ENCODE measurements at places on chromosomes 12 and 14.

DNA sequence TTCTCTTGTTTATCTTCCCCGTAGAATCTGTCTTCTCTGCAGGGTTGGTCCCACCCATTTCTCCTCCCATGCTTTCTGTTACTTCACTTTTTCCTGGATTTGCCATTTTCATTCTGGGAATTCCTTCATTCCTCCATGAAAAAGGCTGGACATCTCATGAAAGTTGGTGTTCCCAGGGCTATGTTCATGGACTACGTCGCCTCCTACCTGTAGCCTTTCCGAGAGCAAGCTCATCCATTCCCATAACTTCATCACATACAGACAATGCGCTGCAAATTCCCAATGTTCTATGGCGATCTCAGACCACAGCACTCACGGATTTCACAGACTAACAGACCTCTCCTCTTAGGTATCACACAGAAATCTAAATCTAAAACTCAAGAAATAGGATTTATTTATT lies 217.1 kb downstream of the EXOC5 start:
- no peak for DNase-seq

- DNase-seq: no peak
Measured at GRCh38 chr14:61257469-61258057, 23.6 kb downstream of the TMEM30B start.

DNA sequence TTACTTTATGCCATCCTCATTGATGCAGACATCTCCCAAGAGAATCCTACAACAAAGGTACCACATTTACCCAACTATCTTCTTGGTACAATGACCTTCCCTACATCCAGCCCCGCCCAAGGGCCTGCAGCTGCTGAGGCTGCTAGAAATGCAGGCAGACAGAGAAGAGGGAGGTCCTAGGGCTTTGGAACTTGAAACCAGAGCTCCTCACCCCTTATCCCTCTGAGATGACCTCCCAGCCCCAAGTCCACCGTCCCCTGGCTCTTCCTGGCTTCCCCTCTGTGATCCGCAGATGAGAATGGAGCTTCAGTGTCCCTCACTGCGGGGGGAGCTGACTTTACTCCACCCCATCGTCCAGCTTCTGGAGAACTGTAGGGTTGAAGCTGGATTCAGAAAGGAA lies 1.6 kb upstream of the TNFRSF1A start:
- no peak for DNase-seq

DNA sequence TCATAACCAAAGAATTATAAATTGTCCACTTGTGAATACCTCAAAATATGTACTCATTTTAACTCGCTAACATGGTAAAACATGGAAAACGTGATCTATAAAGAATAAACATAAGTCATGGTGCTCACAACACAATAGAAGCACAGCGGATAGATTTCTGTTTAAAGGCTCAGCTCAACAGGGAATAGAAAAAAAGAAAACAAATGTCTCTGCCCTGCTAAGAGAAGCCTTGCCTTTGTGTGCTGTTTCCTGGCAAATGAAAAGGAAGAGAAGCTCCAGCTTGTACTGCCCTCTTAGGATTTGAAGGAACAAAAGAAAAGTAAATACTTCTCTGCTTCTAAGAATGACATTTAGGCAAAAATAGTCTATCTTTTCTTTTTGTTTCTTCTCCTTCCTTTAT lies 121.0 kb upstream of the KRR1 start:
- DNase-seq: no peak

DNA sequence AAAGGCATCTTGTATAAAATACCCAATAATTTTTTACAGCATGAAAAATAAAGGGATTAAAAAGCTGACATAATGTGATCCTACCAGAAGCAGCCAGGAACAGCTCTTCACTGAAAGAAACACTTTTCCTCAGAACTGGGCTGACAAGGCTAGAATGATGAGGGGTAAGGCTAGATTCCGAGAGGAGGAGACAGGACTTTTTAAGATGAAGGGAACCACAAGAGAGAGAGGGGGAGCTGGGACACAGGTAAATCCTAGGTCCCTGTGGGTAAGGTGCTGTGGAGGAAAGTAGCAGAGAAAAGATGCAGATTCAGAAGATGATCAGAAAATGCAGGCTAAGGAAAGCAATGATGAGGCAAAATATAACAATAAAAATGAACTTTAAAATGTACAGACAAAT lies 29.5 kb downstream of the C2CD5 start:
- DNase-seq: no peak

GRCh38 chr14:96486705-96487104 lies 15.5 kb upstream of the PAPOLA start:
- DNase-seq: no peak

GRCh38 chr14:55438066-55438683 lies 2.2 kb downstream of the TBPL2 start:
- DNase-seq: no peak

GRCh38 chr14:103188810-103189480 lies 65.7 kb downstream of the TNFAIP2 start:
- no peak for DNase-seq

- no peak for DNase-seq
Measured at GRCh38 chr14:90191585-90191984, 64.8 kb upstream of the PSMC1 start.

DNA sequence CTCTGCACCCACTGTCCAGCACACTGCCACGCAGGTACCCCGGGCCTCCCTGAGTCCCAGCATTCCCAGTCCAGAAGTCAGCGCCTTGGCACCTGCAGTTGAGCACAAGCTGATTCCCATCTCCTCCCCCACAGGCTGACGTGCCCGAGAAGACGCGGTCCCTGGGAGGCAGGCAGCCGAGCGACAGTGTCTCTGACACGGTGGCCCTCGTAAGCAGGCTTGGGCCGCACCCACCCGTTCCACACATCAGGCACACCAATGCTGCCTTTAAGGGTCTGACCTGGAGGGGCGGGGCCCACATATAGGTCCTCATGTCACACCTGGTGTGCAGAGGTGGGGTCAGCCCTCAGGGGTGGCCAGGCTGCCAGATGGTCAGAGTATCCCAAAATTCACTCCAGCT lies 18.4 kb upstream of the TEX22 start:
- no peak for DNase-seq

- DNase-seq: no peak
Measured at GRCh38 chr14:23438101-23438971, 2.9 kb upstream of the MYH7 start.

DNA sequence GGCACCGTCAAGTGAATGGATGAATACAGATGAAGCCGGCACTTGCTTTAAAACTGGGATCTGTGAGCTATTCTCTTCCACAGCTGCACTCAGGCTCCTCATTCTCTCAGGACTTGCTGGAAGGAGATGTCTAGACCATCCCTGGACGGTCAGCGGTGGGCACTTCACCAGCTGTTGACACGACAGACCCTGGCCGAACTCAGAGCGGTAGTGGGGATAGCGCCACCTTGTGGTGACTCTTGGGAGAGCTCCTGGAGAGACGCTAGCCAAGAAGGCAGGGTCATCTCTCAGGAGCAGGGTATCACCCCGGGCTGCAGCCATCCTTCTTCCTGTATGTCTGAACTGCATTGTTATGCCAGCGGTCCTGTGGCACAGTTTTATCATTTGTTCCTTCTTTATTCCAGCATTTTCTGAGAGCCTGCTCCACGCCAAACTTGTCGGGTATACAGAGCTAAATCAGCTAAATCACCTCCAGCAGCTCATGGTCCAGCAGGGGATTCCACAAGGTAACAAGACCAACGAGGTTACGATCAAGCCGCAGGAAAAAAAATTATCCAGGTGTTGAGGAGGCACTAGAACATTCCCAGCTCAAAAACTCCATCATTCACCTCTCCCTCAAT lies 10.0 kb downstream of the WNT1 start:
- DNase-seq: no peak

- DNase-seq: no peak
Measured at GRCh38 chr14:105043641-105044040, 21.6 kb downstream of the GPR132 start.

DNA sequence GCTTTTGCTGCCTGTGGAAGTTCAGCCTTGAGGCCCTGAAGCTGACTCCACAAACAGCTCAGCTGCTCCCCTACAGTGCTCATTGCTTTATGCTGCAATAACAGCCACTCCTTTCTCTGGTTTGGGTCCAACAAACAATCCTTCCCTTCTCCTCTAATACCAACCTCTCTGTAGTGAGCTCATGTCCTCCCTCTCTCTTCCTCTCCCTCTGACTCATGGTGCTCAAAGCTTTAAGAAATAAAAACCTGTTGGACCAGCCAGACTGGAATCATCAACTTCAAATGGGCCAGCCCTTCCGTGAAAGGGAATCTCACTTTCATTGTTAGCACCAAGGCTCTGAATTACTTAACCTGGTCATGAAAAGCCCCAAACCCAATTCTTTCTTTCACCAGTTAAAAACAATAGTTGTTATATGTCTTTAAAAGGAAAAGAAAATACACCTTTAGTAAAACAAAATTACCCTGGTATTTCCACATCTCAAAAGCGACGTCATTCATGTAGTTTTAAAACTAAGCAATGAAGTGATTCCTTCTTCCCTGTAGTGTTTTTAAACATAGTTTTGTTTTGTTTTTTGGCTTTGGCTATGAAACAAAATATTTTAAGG lies 126.4 kb downstream of the DUSP6 start:
- no peak for DNase-seq

GRCh38 chr14:66345986-66346385 lies 140.2 kb upstream of the CCDC196 start:
- no peak for DNase-seq

DNA sequence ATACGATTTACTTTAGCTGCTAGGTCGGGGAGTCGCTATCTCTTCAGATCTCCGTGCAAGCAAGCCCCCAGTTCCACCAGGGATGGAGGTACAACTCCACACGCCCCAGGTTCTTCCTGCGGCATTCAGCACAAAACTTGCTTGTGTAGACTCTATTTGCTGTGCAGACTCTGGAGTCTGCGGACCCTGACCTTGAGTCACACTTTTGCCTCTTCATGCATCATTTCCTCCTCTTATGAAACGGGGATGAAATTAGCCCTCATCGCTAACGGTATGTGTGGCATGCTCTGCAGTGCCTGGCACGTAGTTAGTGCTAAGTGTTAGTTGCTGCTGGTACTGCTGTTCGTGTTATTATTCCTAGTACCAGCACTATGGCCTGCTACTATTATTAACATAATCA lies 84.4 kb downstream of the TMEM132D start:
- no peak for DNase-seq

DNA sequence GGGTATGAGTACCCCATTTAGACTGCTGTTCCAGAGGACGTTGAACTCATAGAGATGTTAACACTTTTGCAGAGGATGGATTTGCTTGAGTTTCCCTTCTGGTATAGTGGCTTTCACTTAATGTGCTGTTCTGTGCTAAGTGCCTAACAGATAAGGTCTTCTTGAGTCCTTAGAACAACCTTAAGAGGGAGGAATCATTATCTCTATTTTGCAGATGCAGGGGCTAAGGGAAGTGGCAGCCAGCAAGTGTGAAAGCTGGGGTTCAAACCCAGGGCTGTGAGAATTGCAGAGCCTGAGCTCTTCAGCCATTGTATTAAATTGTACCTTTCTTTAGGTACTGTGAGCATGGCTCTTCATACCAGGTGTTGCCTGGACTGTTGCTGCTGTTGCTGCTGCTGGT lies 122.1 kb upstream of the NRXN3 start:
- DNase-seq: no peak

DNA sequence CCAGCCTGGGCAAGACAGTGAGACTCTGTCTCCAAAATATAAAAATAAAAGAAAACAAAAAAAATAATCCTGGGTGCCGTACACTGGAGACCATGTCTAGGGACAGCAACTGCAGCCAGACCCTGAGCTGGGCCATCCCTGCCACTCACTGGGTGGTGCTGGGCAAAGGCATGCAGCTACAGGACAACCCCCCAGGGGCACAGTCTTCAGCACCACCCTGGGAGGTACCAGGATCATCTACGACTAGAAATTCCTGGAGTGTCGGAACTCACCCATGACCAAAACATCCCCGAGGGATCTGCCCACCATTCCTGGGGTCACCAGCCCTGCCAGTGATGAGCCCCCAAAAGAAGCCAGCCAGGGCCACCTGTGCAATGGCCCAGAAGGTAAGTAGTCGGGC lies 35.7 kb upstream of the SUPT16H start:
- DNase-seq: no peak

- no peak for DNase-seq
Measured at GRCh38 chr12:123989753-123990152, 16.7 kb downstream of the ZNF664 start.

GRCh38 chr14:20460458-20461224 lies 593 bp downstream of the PIP4P1 start:
- no peak for DNase-seq
